Pericardium fibroblast (primary cell): ENCODE measurements at places on chromosomes 13 and 19. TPM values are rescaled to one million over a fixed set of nuclear protein-coding genes. Genes with fewer than 3 reads are reported as not detected.

The IGFL1 gene
- total RNA-seq, result not detected in 2 replicates

The ZNF274 gene
- 14.6 and 18.6 TPM in 2 replicates for total RNA-seq

The GAPDHS gene
- total RNA-seq, result not detected in 2 replicates

The HTR2A gene
- 0.34 and 1.2 TPM in 2 replicates for total RNA-seq

The ADGRE3 gene
- not detected in 2 replicates for total RNA-seq

The SLITRK1 gene
- 0.47 and 1.0 TPM in 2 replicates for total RNA-seq

The SYCN gene
- total RNA-seq, result not detected in 2 replicates
